Esophagus squamous epithelium (tissue), 5 donors: ENCODE measurements at places on chromosomes 1 and 21.

DNA sequence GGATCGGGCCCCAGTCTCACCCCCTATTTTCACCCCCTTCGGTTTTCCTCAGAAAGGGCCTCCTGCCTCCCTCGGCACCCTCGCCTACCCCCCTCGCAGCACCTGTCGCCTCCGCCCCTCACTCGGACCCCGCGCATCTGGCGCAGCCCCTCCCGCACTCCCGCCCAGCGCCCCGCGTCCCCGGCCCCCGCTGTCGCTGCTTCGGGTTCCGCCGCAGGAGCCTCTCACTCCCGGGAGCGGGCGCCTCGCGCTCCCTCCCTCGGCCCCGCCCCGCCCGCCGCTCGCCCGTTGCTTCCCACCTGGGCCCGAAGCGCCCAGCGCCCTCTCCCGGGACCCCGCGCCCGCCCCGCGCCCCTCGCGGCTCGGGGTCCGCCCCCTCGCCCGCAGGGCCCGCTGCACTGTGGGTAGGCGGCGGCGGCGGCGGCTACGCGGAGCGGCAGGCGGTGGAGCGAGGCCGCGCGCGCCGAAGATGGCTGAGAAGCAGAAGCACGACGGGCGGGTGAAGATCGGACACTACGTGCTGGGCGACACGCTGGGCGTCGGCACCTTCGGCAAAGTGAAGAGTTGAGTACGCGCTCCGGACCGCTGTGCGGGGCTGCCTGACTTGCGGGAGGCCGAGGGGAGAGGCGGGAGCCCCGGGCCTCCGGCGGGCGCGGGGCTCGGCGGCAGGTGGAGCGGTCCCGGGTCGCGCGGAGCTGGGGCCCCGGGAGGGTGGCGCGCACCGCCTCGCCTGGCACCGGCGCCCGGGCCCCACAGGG lies at the start of gene PRKAA2:
Gene PRKAA2 (plus strand): TSS at position 396 of the 758 bp plus-strand sequence. CDS start 74 bp downstream, at position 470.
- DNase-seq, result no peak

- no peak for DNase-seq
Observed at GRCh38 chr1:202154766-202155477, 5.5 kb downstream of the PTPN7 start.

- DNase-seq, result no peak
Observed at GRCh38 chr1:25107643-25108010, 124.7 kb downstream of the SYF2 start.

GRCh38 chr21:21182401-21183010 lies 184.3 kb downstream of the NCAM2 start:
- no peak for DNase-seq
